GM20000 (cell line): ENCODE measurements at places on chromosomes 7 and 10.

DNA sequence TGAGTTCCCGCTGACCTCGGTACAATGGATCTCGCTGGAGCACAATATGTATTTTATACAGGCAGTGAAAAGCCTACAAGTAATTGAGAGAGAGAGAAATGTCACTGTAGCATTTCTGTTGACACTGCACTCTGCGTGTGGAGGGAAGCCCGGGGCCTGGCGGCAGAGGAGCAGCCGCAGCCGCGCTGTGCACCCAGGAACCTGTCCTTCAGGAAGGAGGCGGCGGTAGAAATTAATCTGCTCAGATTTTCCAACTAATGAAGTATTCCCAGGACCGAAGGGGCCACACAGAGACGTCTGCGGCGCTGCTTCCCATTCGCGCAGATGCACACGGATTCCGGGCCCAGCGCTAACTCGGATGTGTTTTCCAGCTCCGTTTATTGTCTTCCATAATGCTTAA lies 170.1 kb downstream of the EBF3 start:
- no peak for DNase-seq

DNA sequence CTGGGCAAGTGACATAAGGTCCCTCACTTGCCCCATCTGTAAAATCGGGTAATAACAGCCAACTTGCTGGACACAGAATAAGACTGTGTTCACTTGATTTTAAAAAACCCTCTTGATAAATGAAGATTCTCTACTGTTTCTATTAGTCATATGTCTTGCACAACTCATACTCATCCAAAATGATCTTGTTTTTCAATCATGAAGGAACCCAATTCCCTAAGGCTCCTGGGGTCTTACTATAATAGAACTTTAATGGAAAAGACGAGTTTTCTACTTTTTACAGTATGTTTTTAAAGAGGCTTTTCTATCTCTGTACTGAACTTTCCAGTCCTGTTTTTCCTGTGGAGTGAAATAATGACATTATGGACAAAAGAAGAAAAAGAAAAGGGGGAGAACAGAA lies 103.8 kb downstream of the ARID5B start:
- DNase-seq, result no peak

- no peak for DNase-seq
These were observed 9.5 kb downstream of the AKR1B15 start for GRCh38 chr7:134558370-134558769.

- no peak for DNase-seq
These were observed 1112.9 kb upstream of the AUTS2 start for GRCh38 chr7:68485253-68485917.
